Endothelial cell (in vitro differentiated cells): ENCODE measurements at places on chromosomes 13 and 19. TPM values are rescaled to one million over a fixed set of nuclear protein-coding genes. Genes with fewer than 3 reads are reported as not detected.

The FFAR3 gene
- total RNA-seq, result not detected

The PLPP2 gene
- total RNA-seq, result 26.2 TPM

The KCNN1 gene
- total RNA-seq, result 19.3 TPM

The ZNF433 gene
- 0.21 TPM for total RNA-seq

The CYP2B6 gene
- total RNA-seq, result not detected

The IZUMO2 gene
- total RNA-seq, result not detected

The OR7E24 gene
- not detected for total RNA-seq
